NCI-H1048 (cell line): ENCODE measurements at places on chromosomes 7 and 10.

GRCh38 chr10:62082729-62083411 lies 181.4 kb downstream of the ARID5B start:
- DNase-seq = no peak

DNA sequence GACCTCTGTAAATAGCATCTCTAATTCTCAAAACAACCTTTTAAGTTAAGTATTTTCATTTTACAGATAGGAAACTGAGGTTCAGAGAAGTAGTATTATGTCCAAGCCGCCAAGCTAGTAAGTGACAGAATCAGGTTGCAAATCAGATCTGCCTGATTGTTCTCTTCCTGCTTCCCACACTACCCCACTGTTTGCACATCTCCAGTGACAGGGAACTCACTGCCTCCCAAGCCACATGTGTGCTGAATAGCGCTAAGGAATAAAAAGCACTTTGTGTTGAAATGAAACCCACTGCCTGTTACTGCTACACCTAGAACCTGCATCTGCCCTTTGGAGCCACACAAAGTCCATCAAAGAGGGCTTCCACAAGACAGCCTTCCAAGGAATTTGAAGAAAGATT lies 45.1 kb upstream of the WDR11 start:
- no peak for DNase-seq

GRCh38 chr10:74194545-74194944 lies 43.5 kb downstream of the ADK start:
- DNase-seq = no peak

DNA sequence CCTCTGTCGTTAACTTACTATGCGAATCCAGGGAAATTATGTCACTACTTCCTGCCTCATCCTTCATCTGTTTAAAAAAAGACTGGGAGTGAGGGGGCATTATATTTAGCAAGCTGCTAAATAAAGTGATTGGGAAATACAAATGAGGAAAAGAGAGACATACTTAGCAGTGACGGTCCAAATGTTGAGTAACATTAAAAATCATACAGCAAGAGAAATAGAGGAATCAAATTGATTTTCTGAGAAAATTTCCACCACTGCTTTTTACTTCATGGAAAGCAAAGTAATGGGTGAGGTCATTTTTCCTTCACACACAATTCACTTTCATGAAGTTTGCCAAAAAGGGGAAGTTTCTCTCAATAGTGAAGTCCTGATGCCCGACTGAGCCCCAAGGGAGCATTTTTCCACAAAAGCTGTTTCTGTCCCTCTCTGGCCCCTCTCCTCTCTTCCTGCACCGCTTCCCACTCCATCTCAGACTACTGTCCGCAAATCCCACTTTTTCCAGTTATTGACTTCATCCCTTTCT lies 61.9 kb upstream of the ADO start:
- DNase-seq = no peak

GRCh38 chr10:91032611-91033206 lies 111.8 kb upstream of the ANKRD1 start:
- DNase-seq = no peak

DNA sequence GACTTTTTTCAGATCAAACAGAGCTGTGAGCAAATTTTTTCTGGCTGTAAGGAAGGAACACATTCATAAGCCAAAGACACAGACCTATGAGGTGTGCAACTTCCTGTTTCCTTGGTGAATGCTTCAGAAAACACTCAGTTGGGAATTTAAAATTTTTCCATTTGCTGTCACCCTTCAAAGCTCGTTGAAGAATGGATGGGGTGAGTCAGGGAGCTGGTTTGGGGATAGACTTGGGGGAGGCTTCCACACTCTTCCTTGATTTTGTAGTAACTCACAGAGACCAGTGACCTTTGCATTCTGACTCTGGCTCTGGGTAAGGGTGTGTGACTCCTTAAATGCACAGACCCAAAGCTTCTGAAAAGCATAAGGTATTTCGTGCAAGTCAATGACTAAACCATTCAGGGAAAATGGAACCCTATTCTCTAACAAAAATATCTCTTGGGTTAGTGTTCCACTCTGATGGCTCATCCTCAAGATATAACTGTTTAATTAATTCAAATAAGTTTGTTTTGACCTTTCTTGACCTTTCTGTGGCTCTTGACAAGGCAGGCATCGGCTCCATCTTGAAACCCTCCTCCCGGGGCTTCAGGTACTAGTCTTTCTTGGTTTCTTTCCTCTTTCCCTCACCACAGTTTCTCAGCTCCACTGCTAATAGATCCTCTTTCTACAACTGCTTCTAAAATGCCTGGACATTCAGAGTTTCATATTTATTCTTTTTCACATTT lies 227.8 kb upstream of the INHBA start:
- DNase-seq = no peak

DNA sequence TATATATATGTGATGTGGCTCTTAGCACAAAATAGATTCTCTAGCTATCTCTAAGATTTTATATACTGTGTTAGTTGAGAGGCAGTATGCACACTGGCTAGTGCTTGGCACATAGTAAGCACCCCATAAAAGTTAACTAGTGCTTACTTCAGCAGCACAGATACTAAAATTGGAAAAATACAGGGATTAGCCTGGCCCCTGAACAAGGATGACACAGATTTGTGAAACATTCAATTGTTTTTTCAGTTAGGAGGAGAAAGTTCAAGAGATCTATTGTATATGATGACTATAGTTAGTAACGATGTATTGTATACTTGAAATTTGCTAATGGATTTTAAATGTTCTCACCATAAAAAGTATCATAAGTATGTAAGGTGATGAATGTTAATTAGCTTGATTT lies 78.3 kb upstream of the LRRC17 start:
- DNase-seq = no peak

GRCh38 chr7:11584406-11585031 lies 247.5 kb downstream of the THSD7A start:
- DNase-seq = no peak

DNA sequence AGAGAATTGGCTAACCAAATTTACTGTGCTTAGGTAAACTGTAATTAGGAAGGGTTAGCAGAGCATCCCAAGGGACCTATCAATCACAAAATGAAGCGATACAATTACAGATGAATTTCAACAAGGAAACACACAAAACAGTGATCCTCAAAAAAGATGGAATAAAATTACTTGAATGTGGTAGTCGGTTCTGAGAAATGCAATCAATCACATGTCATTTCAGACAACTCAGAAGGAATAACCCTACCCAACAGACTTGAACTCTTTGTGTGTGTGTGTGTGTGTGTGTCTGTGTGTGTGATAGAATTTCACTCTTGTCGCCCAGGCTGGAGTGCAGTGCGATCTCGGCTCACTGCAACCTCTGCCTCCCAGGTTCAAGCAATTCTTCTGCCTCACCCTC lies 43.5 kb downstream of the ST8SIA6 start:
- no peak for DNase-seq

- no peak for DNase-seq
Observed at GRCh38 chr7:115478426-115478825, 552.1 kb downstream of the TFEC start.

GRCh38 chr10:106608066-106608465 lies 556.4 kb downstream of the SORCS1 start:
- no peak for DNase-seq

- no peak for DNase-seq
Observed at GRCh38 chr7:157574914-157575586, 238.2 kb downstream of the DNAJB6 start.

GRCh38 chr7:13312307-13312706 lies 624.9 kb downstream of the ARL4A start:
- DNase-seq = no peak

DNA sequence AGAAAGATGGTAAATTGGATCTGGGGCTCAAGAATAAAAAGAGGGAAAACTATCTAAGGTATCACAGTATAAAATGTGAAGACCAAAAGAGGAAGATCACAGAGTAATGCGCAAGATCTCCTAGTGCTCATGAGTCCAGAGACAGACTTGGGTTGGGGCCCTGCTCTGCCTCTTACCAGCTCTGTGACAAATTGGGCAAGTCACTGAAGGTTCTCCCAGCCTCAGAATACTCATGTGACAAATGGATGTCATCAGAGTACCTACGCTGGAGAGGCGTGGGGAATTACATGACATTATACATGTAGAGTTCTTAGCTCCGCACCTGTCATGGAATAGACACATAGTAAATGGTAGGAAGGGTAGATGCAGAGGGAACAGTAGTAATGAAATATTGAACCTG lies 124.4 kb downstream of the DOCK4 start:
- DNase-seq = no peak

DNA sequence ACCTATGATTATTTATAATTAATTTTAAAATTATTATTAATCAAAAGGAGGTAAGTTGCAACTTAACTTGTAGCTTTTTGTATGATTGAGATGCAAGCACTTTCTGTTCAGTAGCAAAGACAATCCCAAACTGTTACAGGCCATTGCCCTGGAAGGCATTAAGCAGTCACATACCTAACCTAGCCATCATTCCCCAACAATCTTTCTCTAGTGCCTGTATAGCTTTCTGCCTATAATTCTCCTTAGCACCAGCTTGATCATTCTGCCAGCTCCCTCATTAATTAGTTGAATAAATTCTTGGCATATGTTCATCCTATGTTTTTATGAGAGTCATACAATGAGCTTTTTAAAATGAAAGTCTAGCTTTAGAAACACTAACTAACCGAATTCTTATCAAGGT lies 178.9 kb upstream of the TMEM106B start:
- DNase-seq = no peak

DNA sequence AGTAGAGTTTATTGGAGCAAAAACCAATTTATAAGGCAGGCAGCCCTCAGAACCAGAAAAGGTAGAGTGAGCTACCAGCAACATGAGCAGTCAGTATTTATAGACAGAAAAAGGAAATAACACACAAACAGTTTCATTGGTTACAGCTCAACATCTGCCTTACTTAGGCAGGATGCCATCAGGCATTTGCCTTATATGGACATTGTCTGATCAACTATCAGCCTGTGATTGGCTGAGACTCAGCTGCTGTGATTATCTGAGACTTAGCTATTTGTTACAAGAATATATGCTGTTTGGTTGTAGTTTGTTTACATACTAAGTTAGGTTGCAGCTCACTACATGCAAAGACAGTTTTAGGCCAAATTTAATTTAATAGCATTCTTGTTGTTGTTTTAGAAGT lies 60.4 kb upstream of the CDK1 start:
- no peak for DNase-seq

- DNase-seq = no peak
Observed at GRCh38 chr10:23065181-23065948, 30.0 kb upstream of the MSRB2 start.

DNA sequence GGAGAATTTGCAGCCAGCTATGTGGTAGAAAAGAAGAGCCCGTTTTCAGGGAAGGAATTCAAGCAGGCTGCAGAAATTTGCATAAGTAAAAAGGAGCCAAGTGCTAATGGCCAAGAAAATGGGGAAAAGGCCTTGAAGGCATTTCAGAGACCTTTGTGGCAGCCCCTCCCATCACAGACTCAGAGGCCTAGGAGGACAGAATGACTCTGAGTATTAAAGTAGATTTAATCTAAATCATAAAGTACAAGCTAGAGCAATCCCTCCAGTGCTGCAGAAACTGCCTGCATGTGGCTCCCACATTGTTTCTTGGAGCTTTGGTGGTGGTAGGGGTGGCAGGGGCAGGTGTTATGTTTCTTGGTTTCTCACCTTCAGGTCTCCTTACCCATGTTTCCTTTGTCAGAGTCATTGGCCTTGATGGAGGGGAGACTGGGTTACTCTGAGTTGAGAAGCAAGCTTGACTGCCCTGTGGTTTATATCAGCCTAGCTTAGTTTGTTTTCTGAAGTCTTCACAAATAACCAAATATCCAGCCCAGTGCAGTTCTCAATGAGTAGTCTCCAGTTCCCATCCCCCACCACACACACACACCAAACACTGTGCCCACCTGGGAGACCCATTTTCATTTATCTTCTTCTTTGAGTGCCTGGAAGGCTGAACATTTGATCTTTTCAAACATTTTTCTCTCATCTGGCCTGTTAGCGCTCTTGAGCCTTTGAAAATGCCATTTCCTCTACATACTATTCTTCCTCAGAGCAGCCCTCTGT lies 34.5 kb downstream of the ITPRIP start:
- no peak for DNase-seq
